Activated CD4-positive, CD25-positive, alpha-beta regulatory T cell (primary cell): ENCODE measurements at places on chromosomes 1 and 21.

- DNase-seq, result no peak
These were observed 70.0 kb upstream of the MAGI3 start for GRCh38 chr1:113320272-113320671.

GRCh38 chr1:33242652-33243051, 13.6 kb upstream of the ZNF362 start:
- no peak for DNase-seq

DNA sequence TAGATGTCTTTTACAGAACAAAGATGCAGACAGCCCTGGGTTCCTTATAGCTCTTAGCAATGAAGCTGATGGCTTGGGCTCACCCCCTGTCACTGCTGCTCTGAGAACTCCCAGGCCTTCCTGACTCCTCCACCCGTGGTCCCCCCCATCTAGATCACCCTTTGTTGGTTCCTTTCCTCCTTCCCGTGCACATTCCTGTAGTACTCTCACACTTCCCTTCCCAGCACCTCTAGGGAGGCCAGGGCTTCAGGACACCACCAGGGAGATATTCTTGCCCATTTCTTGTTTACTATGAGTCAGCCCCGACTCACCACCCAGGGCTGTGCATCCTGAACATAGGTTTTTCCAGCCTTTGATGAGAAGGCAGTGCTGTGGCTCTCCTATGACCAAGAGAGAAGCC, 14.4 kb upstream of the NOS1AP start:
- DNase-seq, result no peak

GRCh38 chr1:218674280-218674773, 329.2 kb downstream of the TGFB2 start:
- DNase-seq, result no peak

GRCh38 chr1:17313530-17314309, 5.7 kb downstream of the PADI4 start:
- no peak for DNase-seq

DNA sequence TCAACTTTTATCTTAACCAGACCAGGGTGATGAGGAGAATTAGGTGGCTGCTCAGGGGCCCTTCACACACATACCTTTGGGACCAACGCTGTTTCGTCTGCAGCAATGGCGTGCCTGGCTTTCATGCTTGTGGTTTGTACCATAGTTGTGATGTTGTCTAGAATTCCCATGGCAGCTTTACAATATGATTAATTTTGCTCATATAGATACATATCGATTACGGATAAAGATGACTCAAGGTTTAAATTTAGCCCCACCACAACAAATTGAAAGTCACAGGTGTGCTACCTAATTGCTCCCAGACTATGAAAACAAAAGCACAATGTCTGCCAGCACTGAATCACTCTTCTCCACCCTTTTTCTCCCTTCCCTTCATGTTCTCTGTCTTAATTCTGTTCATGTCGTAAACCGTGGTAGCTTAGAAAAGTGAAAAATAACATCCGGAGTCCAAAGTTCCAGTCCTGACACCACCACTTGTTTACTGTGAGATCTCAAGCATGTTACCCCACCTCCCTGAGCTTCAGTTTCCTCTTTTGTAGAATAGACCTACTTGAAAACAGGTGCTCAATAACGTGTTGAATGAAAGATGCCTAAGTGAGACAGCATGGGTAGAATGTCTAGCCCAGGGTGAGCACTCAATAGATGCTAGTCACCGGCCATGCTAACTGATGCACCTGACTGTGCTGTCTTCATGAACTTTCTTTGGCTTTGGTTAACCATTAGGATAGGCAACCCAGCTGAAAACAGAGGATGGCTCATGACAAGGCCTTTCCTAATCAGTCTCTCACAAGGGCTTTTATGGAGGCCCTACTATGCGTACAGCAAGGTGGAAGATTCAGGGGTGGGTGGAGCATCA, 22.1 kb upstream of the JUN start:
- no peak for DNase-seq

DNA sequence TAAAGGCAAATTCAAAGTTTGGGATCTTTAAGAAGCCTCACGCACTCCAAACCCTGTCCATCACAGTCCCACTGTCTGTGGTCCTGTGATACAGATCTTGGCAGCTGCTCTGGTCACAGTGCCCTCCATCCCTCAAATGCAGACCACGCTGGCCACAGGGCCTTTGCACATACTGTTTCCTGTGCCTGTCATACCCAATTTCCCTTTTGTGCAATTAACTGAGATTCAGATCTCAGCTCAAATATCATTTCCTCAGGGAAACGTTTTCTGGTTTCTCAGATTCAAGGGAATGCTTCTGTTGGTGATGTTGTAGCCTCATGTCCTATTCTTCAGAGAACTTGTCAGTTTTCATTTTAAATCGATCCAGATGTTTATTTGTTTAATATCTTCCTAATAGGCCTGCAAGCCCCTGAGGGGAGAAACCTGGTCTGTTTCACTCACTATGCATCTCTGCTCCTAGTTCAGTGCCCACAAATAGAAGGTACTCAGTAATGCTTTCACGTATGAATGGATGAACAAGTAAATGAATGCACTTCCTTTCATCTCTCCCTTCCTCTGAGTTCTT, 24.2 kb upstream of the GRIK3 start:
- DNase-seq, result no peak

- DNase-seq, result no peak
These were observed 227.9 kb downstream of the TM2D1 start for GRCh38 chr1:61497013-61497412.

DNA sequence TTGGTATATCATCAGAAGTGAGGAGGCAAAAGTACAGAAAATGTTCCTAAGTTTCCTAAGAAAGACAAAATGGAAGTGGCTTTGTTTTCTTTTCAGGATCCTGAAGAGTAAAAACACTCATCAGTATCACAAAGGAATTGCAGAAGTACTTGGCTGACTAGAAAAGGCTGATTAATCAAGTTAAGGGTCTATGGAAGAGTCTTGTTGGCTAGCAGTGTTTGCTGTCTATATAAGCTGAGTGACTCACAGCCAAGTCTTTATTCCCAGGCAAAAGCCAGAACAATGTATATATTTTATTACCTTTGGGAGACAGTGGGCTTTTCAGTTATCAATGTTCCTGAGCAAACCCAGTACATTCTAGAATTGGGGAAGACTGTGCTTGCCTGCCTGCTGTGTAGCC, 777.0 kb downstream of the PLA2G4A start:
- DNase-seq, result no peak

- no peak for DNase-seq
These were observed 5.1 kb downstream of the CD1D start for GRCh38 chr1:158185770-158186169.

- DNase-seq, result no peak
These were observed 612.0 kb downstream of the MATN1 start for GRCh38 chr1:30111431-30111830.
